T follicular helper cell (primary cell): ENCODE measurements at places on chromosomes 7 and 10.

DNA sequence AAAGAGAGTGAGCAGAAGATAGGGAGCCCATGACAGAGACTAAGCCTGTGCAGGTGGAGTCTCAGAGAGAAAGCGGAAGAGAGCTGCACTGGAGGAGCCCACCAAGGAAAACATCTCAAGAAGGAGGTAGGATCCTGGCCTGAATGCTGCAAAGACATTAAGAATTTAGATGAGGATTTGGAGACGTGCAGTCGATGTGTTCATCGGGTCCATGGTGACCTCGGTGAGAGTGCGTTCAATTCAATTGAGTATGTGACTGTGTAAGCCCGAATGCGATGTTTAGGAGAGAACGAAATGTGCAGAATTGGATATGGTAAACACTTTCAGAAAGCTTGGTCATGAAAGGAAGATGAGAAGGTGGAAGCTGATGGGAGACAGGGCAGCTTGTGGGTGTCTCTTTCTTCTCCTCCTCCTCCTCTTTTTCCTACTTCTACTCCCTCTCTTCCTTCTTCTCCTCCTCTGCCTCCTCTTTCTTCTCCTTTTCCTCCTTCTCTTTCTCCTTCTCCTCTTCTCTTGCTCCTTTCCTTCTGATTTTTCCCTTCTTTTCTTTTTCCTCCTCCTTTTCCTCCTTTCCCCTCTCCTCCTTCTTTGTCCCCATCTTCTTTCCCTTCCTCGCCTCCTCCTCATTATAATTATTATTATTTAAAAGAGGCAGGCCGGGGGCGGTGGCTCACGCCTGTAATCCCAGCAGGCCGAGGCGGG is 276.0 kb downstream of the RPS24 start:
- DNase-seq: no peak

DNA sequence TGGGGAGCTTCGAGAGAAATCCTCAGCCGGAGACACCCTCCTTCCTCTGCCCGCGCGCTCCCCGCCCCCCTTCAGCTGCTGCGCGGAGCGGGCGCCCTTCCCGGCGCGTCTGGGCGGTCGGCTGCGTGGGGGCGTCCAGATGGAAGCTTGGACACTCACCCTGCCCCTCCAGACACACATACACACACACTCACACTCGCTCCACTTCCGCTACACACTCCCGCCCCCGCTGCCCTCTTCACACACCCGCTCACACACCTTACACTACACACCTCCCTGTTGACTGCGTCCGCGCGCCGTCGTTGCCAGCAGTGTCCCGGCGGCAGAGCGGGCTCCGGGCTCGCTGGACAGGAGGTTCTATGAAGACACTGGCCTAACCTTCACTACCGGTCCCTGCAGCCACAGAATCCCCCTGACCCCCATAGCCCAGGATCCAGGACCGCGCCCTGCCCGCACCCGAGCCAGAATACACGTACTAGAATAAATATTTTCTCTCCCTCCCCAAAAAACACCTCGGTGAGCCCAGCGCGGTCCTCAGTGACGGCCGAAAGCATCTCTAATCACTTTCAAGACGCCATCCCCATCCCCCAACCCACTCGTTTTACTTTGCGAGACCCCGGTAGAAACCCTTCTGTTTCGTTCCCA is 1.1 kb upstream of the EGR2 start:
- DNase-seq: peak; percentile 46

- no peak for DNase-seq
Measured at GRCh38 chr10:50510517-50511473, 113.0 kb downstream of the SGMS1 start.

DNA sequence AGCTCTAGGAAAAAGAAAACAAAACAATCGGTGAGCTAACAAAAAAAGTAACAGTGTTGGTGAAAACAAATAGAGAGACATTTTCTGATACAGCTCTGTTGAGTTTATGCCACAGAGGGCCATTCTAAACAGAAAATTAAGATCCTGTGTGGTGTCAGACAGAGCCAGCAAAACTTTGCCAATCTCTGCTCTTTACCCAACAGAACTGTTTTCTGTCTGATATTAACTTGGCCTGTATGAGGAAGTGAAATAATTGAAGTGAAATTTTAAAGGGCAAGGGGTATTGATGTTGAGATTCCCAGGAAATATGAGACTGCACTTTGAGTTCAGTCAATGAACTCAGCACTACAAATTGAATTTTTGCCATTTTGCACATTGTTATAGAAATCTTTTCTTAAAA is 101.0 kb downstream of the AOAH start:
- no peak for DNase-seq

- no peak for DNase-seq
Measured at GRCh38 chr10:32095116-32095733, 39.0 kb upstream of the KIF5B start.

GRCh38 chr7:106749165-106749564 is 88.2 kb upstream of the CCDC71L start:
- DNase-seq: no peak

GRCh38 chr7:84258628-84259027 is 64.0 kb upstream of the SEMA3A start:
- DNase-seq: no peak

DNA sequence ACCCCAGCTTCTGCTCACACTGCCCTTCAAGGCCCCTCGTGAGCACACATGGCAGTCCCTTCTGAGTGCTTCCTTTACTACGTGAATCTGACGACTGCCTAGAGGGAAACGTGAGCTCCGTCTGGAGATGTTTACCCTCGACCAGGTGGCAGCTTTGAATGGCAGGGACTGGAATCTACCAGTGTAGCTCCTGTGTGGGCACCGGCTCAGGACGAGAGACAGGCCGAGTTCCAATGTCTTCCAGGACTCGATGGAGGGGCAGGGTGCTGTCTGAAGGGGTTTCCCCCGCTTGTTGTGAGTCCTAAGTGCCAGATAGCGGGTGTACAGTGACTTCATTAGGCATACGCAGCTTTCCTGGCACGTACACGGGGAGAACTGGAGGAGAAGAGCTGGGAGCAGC is 229.9 kb downstream of the ADARB2 start:
- no peak for DNase-seq

DNA sequence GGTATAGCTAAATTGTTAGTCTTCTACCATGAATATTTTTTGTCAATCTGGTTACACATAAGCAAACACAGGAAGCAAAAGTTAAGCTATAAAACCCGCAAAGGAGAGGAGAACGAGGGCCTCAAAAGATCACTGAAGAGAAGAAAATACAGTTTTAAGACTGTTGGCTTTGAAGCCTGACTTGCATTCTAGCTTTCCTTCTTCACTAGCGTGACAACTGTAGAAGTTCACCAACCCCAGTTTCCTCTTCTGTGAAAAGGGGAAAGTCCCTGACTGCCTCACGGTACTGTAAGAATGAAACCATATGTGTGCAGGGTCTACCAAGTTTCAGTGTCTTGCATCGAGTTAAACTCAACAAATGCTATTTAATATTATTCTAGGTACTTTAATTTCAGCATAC is 7.5 kb upstream of the LRRN3 start:
- DNase-seq: peak; percentile 16

- no peak for DNase-seq
Measured at GRCh38 chr7:123845823-123846216, 851 bp downstream of the HYAL4 start.

GRCh38 chr10:112442063-112442462 is 4.7 kb downstream of the ZDHHC6 start:
- DNase-seq: no peak

DNA sequence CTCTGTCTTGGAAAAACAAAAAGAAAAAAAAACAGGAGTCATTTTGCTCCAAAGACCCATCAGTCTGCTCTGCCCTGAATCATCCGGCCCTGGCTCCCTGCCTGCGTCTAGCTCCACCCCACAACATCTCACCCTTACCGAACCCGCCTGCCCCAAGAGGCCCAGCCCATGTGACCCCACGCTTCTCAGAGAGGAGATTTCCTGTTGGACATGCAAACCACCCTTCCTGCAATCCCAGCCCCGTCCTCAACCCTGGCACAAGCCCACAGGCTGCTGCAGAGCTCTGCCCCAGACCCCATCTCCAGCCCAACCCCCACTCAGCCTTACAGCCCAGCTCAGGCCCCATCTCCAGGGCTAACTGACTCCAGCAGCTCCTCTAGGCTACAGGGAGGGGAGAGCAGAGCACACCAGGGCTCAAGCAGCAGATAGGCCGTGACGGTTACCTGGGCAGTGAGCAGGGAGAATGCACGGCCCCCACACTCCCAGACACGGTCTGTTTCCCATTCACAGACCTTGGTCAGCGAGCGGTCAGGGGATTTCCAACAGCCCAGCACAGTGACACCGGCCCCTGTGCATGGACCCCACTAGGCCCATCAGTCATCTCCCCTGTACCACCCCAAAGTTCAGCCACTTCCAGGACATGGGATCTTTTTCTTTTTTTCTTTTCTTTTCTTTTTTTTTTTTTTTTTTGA is 69.9 kb upstream of the GTF2I start:
- no peak for DNase-seq

DNA sequence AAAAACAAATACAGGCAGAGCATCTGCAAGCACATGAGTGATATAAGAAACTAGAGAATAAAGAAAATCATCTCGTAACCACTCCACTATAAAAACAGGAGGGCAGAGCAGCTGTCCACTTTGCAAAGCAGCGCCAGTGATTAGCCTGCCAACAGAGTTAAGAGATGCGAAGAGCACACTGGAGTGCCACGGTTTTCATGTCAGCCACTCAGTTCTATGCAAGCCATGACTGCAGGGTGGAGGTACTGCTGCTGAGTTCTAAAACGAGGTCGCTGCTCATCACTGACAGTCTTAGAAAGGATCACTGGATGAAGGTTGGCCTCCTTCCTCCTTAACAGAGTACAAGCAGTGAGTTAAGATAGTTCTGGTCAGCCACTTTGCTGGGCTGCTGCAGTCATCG is 58.5 kb downstream of the FGFR2 start:
- no peak for DNase-seq
